Stimulated activated CD4-positive, alpha-beta T cell treated with anti-CD3 and anti-CD28 coated beads, TNF-alpha, amount 100 ng/mL, for 48 hours (primary cell): ENCODE measurements at places on chromosomes 2 and 18.

- no peak for DNase-seq
These were observed 30.6 kb upstream of the CHRNA1 start for GRCh38 chr2:174794851-174795374.

DNA sequence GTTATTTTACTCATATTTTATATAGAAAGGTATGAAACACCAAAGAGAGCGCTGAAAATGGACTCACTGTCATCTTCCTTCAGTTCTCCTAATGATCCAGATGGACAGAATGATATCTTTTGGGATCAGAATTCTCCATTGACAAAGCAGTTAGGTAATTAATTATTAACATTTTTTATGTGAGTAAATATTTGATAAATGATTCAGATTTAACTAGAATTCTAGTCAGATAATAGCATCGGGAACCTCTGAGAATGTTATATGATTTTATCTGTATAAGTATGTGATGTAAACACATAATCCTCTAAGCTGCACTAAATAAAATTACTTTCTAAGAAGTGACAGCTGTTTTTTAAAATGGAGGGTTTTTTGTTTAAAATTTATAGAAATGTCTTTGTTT is 2.0 kb downstream of the ETAA1 start:
- no peak for DNase-seq

- no peak for DNase-seq
These were observed 140.8 kb downstream of the DDX1 start for GRCh38 chr2:15732341-15733077.

DNA sequence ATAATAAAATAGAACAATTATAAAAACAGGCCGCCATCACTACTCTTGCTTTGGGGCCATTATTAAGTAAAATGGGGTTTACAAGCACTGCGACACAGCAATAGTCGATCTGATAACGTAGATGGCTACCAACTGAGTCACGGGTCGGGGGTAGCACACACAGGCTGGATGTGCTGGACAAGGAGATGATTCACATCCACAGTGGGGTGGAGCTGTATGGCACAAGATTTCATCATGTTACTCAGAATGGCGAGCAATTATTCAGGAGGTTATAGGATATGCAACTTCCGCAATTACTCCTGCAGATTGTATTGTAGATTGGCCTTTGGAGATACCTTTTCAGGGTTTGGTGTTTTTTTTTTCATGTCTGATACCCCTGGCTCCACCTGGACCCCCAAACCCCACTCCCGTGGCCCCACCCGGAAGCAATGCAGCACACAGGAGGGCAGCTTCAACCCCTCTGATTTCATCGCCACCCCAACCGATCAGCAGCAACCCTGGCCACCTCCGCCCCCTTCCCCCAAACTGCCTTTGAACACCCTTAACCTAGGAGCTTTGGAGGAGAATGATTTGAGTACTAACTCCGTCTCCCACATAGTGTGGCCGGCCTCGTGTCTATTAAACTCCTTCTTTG is 21.4 kb upstream of the MLPH start:
- no peak for DNase-seq

DNA sequence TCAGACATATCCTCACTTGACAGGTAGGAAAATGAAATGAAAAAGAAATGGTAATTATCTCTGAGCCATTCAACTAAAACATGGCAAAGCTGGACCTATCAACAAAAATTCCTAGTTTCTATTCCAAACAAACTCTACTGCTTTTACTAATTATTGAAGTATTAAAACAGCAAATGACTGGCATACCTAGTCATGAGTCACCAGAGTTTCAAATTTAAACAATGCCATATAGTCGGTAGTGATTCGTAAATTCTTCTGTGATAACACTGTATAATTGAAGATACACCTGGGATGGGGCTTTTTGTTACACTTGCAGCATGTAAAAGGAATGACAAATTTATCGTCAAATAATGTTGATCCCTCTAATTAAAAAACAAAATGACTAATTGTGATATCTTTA is 153.1 kb upstream of the THUMPD2 start:
- no peak for DNase-seq
